ENCODE measurements at places on chromosomes 5 and 9.

- no peak for DNase-seq
Observed at GRCh38 chr9:81969971-81970370, 18.6 kb upstream of the SPATA31D1 start.

GRCh38 chr5:36060420-36060887 is 6.2 kb downstream of the UGT3A2 start:
- DNase-seq = no peak

DNA sequence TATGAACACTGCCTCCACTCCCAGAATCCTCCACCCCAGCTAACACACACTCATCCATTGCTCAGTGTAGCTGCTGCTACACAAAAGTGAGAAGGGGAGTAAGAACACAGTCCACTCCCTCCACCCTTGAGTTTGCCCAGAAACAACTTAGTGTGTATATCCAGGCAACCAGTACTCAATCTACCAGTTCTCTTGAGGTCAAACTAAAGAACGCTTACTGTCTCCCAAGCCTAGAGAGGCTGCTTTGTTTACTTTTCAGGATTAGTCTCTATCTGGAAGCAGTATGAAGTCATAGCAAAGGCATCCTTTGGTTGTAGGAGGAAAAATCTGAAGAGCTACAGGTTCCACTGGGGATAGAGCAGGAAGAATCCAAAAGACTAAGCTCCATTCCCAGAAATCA is 296.3 kb downstream of the KCNN2 start:
- DNase-seq = no peak

- no peak for DNase-seq
Observed at GRCh38 chr5:32565145-32565544, 20.2 kb upstream of the SUB1 start.

DNA sequence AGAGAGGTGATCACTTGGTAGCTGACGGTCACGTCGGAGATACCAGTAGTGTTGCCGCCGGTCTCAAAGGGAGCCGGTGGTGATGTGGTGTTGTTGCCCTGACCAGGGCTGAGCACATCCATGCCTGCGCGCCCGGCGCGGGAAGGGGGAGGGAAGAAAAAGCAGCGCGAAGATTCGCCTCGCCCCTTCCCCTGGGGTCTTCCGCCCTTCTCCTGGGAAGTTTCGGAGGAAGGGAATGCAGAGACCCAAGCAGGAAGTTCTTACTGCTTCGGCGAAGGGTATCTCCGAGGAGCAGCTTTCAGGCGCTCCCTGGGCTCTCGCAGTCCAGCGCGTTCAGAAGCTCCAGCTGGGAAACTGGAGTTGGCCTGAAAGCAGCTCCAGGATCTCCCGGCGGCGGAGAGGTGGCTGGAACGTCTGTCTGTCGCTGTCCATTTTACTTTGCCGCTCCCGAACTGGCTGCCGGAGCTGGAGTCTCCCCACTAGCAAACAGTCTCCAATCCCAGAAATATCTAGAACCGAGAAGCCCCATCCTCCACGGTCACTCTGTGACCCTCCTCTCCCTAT is 565 bp downstream of the HTR1A start:
- no peak for DNase-seq

DNA sequence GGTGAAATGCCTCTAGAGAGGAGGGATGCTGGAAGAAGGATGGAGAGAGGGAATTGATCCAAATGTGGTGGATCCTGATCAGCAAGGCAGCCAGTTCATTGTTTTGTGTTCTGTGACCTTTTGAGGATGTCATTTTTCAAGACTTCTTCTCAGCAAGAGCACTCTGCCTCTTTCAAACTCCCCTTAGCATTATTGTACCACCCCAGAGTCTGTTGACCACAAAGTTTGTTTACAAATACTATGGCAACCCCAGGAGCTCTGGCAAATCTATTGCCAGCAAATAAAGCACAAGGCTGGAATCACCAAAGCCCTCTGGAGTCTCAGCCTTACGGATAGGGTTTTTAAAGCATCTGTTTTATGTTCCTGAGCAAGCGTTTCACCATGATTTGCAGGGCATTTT is 76.2 kb upstream of the SLC1A3 start:
- no peak for DNase-seq

- DNase-seq = no peak
Observed at GRCh38 chr9:1473956-1474634, 423.9 kb downstream of the DMRT2 start.

DNA sequence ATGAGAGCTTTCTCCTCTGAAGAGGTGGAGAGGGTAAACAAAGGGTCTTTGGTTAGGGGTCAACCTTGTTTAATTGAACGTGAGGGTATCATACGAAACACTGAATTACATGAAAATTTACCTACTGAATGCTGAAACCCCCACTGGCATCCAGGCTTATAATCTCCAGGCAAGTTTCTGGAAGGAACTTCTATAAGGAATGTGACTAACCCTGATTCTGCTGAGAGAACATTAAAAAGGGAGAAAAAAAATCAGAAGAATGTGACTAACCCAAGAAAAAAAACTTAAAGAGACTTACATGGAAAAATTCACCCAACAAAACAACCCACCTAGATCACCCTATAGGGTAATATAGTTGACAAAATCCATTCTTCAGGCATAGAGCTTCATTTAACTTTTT is 55.5 kb downstream of the APC start:
- no peak for DNase-seq

DNA sequence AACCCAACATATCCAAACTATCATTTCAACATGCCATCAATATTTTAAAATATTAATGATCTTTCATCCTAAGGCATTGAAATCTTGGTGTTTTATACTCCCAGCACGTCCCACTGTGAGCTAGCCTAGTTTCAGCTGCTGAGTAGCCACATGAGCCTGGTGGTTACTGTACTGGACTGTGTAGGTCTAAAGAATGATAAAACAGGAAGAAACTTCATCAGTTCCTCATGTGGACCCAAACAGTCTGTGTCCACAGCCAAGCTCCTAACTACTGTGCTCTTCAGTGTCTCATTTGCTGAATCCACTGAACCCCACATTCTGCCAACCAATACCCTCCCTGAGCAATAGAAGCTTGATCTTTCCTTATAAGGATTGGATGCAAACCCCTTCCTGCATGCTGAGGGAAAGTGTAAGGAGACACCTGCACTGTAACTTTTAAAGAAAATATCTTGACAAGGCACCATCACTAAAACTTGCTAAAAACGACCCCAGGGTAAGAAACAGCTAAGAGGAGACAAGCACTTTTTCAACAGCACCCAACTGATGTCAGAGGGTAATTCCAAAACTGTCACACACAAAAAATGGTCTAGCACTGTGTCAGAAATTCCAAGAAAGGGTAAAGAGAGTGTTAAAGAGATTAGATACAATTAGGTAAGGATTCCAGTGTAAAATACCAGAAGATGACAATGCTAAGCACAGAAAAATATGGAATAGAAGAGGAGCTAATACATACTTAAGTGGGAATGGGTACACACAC is 126.9 kb downstream of the SPOCK1 start:
- DNase-seq = no peak

GRCh38 chr9:130394814-130395470 is 49.8 kb upstream of the ASS1 start:
- DNase-seq = no peak

DNA sequence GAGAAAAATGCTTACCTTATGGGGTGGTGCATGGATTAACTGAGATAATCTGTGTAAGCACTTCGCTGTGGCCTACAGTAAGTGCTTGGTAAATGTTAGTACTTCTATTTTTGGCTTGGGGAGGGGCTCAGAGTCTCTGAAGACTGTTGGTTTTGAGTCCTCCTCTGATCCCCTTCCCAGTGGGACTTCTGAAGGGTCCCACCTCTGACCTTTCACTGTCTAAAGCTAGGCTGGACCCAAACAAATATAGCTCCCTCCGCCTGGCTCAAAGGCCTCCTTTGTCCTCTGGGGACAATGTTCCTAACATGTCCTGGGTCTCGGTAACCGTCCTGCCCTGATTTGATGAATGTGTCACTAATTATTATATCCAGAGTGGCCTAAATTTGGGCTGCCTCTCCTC is 34.8 kb downstream of the CAMK2A start:
- DNase-seq = no peak

- no peak for DNase-seq
Observed at GRCh38 chr9:106745457-106745856, 117.5 kb upstream of the ZNF462 start.

DNA sequence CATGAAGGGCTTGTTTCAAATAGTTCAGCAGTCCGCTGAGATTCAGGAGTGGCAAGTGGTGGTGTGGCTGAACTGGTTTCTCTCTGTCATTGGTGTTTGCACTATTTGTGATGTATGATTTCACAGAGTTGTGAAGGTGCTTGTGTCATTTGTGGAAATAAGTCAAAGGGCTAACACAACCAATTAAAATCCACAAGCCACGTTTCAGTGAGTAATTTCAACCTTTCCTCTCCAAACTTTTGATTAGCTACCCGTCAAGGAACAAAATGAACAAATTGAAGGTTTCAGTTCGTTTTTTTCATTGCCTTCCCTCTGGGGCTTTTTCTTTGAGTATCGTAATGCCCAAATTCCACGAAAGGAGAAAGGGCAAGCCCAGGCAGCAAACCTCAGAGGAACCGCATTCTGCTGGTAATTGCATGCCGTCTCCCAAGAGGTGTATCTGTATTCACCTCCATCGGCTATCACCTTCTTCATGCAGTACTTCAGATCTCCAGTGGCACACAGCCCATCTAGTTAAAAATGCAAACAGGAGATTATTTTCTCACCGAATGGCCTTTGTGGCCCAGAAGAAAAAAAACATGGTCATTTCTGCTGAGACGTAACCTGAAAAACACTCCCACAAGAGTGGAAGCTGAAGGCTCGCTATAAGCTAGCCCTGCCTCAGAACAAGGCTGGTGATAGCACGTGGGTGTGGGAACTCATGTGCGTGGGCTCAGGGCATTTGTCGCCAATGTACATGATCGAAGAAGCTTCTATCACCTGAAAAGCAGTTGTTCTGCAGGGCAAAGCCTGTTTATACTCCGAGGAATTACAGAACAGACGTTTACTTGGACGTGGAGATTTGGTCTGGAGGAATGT is 197.1 kb downstream of the NR3C1 start:
- no peak for DNase-seq

DNA sequence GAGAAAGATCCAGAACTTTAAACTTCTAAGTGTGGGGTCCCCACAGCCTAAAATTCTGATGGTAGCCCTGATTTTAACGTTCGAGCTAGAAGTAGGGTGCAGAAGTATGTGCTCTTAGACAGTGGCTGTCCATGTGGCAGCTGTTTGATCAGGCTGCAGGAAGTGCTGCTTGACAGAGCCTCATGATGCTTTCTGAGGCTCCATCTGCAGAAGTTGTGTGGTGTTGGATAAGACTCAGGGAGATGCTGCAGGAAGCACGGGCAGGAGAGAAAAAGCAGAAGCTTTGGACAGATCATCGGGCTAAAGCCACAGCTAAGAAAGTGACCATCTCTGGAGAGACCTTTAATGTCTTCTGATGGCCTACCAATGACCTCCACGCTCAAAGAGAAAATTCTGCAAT is 8.1 kb downstream of the MTMR12 start:
- DNase-seq = no peak

DNA sequence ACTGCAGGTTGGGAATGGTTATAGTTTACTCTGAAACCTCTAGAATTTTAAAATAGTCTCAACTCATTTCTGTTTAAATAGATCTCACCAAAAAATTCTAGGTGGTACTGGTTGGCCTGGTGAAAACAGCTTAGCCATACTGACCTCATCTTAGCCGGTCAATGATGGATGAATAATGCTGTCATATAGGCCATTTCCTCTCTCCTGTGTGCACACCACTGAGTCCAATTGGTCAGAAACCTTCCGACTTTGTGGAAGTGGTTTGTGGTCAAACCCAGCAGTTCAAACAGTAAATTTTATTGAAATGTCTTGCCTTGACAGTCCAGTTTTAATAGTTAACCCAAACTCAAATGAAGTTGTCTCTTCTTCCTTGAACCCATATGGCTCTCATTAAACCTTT is 98.6 kb downstream of the GIN1 start:
- no peak for DNase-seq

GRCh38 chr9:118782790-118783463 is 586.3 kb downstream of the BRINP1 start:
- DNase-seq = no peak

DNA sequence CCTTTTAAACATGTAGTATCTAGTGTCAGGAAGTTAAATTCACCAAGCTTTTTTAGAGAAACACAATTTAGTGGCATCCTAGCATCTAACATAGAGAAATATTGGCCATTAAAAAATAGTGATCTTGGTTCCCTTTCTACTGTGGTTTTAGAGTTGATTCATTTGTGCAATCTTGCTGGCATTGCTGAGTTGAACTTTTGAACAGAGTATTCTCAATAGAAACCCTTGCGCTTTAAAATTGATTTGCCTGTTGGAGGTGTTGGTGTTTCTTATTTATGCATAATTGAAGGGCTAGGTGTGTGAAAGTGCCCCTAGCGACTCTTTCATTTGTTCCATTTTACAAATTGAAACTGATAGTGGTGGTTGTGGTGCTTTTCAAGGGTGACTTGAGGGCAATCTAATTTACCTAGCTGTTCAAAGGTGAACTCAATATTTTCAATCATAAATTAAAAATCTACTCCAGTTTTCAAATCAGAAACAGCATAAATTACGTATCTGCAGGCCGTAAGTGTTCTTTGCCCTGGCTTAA is 73.0 kb upstream of the MPDZ start:
- DNase-seq = no peak

DNA sequence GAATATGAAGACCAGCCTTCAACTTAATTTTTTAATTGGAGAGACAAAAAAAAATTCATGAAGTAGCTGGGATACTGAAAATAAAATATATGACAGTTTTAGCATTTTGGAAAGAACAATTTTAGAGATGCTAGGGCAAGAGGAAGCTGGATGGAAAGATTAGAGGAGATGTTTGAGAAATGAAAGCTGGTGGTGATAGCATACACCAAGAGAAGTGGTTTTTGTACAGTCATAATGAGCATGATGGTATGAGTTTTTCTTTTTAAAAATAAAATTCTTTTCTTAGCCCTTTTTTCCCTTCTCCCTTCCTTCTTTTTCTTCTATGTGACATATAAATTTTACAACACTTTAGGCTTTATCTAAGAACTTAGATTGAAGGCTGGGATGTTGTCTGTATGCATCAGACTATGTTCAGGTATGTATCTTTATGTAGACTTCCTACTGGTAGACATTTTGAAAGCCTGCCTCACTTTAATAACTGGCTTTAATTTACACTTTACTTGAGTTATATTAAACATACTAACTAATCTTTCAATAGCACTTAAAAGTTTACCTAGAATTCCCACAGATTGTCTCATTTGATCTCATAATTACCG is 522.5 kb downstream of the TLE4 start:
- DNase-seq = no peak

- DNase-seq = no peak
Observed at GRCh38 chr5:163504079-163504931, 1.1 kb upstream of the MAT2B start.

DNA sequence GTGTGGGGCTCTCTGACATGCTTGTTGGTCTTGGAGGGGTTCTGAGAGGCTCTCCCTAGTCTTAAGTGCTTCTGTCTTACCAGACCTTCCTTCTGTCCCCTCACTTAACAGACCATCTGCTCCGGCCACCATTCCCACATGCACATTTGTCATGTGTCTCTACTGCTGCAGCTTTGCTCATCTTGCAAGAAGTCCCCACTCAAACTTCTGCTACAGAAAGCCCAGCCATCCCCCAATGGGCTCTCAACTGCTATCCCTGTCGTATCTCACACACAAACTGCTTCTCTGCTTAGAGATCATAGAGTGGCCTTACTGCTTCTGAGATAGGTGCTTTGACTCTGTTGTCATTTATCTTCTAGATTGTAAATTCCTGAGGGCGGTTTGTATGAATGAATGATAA is 69.4 kb downstream of the NUP214 start:
- DNase-seq = no peak

Measured in suprapubic skin (tissue), 4 donors.